Left renal pelvis (tissue), 4 donors: ENCODE measurements at places on chromosomes 7 and 10.

- DNase-seq = no peak
These were observed 41.1 kb upstream of the VWDE start for GRCh38 chr7:12444785-12445184.

DNA sequence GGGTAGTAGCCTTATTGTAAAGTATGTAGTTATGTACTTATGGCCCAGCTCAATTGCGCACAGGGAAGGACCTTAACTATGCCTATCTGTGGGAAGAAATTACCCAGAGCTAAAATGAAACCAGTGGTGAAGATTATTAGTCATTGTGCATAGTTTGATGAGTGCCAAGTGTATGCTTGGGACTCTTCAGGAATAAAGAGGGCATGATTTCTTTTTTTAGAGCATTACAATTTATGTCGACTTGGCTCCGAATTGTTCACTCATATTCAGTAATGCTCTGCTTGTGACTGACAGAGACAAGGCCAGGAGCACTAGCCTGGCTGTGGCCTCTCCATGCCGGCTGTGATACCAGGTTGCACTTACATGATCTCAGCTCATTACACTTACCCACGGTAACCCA is 269.5 kb downstream of the TRIL start:
- DNase-seq = no peak

DNA sequence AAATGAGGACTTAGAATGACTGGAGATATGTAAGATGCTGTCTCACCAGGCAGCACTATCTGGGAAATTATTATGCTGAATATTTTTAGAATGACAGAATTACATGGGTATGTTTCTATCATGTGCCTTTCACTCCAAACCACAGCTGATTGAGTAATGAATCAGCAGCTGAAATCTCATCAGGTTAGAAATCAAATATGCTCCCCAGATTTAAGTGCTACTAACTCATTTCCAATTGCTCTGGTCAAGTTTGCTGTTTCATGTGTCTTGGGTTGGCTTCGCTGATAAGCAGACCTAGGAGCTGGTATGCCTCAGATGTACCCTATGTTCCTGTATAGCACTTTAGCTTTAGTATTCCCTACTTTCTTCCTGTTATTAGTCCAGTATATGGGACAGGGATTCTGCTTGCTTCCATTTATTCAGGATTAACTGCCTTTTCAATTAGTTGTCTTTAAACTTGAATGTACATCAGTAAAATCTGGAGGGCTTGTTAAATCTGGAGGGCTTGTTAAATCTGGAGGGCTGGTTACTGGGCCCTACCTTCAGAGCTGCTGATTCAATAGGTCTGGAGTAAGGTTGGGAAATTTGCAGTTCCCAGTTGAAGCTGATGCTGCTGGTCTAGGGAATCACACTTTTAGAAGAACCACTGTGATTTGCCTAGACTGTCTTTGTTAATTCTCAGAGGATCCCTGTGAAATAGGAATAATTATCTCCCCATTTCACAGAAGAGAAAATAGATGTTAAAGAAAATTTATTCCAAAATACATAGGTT is 172.9 kb downstream of the DKK1 start:
- DNase-seq = no peak

DNA sequence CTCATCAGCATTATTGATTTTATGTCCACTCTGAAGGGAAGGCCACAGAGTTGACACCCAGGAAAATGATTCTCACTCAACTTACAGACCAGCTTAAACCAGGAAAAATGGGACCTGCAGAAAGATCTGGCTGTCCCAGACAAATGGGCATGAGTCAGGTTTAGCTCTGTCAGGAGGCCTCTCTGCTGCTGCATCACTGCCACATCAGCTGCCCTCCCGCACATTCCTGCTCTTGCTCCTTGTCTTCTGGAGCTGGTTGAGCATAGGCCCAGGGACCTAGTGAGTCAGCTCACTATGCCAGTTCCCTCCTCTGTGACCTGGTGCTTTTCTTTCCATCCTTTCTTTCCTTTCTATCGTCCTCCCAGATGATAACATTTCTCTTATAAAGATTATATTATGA is 18.8 kb upstream of the SMNDC1 start:
- DNase-seq = no peak

- DNase-seq = no peak
These were observed 18.6 kb upstream of the GTPBP4 start for GRCh38 chr10:969473-970150.

DNA sequence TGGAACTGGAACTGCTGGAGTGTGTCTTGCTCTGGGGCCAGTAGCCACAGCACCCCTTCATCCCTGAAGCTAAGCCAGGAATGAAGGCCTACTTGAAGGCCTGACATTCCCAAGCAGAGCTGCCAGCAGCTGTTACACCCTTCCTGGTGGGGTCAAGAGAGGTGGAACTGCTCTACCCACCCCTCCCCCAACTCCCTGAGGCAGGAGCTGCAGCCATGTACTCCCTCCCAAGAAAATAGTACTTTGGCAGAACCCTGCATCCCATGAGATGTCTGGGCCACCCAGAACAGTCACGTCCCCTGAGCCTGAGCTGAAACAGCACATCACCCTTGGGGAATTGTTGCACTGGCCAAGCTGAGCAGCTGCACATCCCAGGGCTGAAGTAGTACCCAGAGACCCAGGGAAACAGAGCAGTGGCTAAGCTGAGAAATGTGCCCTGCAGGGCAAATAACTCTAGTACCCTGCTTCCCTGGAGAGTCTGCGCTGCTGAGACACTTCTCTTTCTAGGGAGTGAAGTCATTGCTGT is 63.4 kb upstream of the PLA2G12B start:
- DNase-seq = no peak

DNA sequence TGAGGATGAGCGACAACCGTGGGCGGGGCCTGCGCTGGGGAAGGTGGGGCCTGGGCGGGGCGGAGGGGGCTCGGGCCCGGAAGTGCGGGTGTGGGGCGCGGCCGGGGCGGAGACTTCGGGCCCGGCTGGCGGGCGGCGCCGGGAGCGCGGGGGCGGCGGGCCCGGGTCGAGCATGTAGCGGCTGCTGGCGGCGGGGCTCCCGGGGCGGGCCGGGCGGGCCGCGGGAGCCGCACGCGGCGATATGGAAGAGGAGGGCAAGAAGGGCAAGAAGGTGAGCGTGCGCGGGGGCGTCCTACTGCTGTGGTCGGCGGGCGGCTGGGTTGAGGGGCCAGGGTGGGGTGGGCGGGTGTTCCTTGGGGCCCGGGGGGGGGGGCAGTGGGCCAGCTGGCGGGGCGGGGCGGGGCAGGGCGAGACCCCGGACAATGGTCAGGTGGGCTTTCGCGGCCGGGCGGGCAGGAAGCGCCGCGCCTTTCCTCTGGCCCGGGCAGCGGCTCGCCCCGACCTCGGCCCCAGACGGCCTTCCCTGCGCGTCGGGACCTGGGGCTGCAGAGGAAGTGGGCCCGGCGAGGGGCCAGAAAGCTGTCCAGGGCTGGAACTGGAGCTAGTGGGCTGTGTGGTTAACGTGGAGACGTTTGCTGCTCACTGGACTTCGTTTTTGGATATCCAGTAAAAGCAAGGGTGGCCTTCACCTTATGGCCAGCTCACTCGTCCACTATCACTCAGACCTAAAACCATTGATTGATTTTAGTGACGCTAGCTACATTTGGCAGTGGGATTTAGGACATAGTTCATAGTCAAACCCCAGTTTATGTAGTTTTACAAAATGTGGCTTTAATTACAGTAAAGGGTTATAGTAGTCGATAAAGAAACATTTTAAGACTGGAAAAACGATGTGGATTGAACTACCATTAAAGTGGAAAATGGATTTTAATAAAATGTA is at the start of gene CCM2:
Gene CCM2, plus strand, starts transcription at position 109 of the 940 bp plus-strand sequence. Its CDS starts 133 bp downstream, at position 242.
- DNase-seq = no peak

GRCh38 chr7:89477991-89478390 is 676.3 kb upstream of the STEAP1 start:
- DNase-seq = no peak

GRCh38 chr7:39624442-39624807 is 1.1 kb downstream of the RALA start:
- no peak for DNase-seq

- DNase-seq = no peak
These were observed 44.8 kb upstream of the DNAAF5 start for GRCh38 chr7:681551-682307.

- no peak for DNase-seq
These were observed 522.1 kb upstream of the FOXK1 start for GRCh38 chr7:4159761-4160554.

DNA sequence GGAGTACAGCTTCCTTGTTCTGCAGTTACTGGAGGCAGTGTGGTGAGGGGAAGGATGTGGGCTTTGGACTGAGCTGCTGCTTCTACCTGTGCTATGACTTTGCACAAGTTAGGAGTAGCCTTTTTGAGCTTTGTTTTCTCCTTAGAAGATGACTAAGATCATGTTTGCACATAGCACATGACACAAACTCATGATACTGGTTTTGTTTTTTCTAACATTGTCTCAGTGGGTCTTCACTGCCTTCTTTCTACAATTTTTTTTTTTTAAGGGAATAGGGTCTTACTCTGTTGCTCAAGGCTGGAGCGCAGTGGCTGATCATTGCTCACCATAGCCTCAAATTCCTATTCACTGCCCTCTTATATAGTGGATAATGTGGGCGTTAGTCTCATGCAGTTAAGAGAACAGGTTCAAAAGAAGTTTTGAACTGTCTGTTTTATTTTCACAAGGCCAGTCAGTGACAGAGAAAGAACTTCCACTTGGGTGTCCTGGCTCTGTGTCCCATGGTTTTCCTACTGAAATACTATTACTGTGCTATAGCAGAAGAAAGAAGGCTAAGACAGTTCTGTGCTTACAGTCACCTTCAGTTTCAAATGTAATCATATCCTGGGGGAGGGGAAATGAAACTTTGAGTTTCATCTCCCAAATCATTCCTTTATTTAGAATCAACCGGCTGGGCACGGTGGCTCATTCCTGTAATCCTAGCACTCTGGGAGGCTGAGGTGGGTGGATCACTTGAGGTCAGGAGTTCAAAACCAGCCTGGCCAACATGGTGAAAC is 72.0 kb downstream of the KAT6B start:
- DNase-seq = no peak

DNA sequence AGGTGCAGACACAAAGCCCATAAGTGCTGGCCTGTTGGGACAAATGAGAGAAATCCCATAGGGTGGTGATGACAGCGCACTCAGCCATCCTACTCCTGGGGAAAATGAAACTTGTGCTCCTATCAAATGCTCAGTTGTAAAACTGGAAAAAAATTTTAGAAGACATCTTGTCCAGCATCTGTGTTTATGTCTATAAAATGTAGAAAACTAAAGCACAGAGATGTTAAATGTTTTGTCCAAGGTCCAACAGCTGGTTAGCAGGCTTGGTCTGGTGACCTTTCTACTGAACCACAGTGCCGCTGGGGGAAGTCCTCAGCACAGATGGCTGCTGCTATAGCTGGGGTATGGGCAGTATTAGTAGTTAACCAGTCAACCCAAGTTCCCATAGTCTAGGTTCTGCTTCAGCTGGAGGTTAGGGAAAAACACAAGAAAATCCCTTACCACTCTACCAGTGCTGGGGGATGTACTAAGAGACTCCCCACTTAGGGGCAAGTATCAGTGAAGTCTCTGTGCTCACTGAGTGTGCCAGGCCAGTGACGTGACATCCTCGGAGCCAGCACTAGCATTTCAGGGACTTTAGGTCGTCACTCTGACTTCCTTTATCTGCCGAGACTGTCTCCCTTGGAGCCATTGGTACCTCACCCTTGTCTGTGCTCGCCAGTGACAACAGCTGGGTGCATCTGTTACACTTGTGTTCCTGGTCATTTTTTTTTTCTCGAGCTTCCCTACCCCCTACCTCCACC is 1.9 kb downstream of the TSPAN33 start:
- no peak for DNase-seq

DNA sequence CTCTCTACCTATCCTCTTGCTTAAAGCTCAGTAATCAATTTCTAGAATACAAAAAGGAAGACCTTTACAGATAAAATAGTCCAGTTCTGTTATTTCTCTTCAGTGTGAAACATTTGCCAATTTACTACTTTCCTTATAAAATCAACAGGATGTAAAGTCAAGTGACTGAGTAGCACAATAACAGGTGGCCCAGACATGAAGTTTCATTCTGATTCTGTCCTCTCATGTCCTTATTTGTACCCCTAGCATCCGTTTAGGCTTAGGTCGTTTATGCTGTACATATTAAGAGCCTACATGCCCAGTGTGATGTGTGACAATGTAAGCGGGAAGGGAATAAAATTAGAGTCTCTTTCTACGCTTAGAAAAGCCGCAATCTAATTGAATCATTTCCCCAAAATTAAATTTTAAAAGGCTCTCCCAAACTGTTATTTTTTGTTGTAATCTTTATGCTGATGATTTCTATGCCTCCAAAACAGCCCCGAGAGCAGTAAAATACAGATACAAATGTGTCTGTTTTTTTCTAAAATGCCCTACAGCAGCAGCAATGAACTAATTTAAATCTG is 29.1 kb downstream of the EPC1 start:
- no peak for DNase-seq

DNA sequence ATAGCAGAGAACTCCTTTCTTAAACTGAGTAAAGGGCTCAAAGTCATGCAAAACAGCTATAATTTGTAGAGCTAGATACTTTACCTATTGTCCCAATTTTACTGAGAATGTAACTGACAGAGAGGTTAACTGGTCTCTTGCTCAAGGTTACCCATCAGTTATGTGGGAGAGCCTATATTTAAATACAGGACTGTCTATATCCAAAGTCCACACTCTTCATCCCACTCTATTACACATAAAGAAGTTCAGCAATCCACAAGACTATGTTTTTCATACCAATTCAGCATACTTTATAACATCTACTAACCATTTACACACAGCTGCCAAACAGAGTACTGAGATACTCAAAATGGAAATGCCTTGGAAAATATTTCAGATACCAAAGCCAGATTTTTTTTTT is 100.2 kb downstream of the MICU1 start:
- DNase-seq = no peak

DNA sequence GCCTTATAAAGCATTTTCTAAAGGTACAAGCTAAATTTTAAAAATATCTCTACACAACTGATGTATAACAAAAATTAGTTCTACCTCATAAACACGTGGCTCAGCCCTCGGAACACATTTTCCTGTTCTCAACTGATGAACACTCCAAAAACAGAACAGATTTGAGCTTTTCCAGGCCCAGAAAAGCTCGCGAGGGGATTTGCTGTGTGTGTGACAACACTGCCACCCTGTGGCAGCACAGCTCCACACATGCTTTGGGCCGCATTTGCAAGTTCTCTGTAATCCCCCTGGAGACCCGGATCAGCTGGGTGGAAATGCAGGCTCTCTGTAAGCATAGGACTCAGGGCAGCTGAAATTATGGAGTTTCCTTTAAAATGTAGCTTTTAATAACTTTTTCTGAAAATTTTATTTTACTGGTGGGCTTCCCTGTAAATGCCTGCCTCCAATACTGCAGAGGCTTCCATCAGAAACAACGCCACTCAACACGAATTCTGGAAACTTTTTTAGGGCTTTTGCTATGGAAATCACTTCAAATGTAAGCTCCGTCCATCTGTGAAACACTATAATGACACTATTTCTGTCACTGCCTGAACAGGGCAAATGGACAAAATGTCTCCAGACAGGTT is 155.5 kb downstream of the COBL start:
- peak; percentile 45 for DNase-seq

GRCh38 chr10:119497243-119497642 is 45.3 kb downstream of the RGS10 start:
- DNase-seq = no peak
